Kidney glomerular epithelial cell (primary cell): ENCODE measurements at places on chromosomes 4 and X.
A peak's percentile ranks its signal among the peaks of the same experiment; 100 is the strongest.

GRCh38 chr4:6527683-6528595 lies 47.0 kb upstream of the MAN2B2 start:
- no peak for DNase-seq

DNA sequence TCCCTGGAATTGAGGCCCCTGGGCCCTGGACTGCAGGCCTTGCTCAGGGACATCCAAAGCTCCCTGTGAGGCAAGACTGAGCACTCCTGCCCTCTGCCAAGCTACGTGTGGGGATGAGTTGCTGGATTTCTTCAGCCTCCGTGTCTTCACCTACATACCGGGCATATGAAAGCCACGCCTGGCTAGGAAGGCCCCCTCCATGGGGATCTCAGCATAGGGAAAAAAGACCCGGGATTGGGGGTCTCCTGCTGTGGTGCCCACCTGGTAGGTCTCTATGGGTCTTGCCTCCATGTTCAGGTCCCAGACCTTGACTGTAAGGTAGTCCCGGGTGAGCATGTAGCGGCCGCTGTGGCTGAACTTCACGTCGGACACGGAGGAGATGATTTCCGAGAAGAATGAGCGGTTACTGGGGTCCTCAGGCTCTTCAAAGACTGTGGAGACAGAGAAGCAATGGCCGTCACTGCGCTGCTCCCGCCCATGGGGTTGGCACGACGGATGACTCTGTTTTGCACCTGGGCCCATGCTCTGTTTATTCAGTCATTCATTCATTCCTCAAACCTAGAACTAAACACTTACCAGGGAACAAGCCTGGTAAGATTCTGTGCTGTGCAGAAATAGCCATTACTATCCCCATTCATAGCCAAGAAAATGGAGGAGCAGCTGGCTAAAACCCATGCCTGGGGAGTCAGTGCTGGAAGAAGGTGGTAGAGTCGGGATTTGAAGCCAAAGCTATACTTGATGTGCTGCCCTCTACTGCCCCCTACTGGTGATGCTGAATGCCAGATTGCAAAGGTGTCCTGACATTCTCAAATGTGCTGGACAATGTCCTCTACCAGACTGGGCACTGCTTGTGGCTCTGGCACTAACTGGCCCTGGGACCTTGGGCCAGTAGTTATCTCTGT lies 63.9 kb downstream of the WFS1 start:
- DNase-seq = no peak

- no peak for DNase-seq
These were observed 12.5 kb upstream of the G3BP2 start for GRCh38 chr4:75685546-75686189.

DNA sequence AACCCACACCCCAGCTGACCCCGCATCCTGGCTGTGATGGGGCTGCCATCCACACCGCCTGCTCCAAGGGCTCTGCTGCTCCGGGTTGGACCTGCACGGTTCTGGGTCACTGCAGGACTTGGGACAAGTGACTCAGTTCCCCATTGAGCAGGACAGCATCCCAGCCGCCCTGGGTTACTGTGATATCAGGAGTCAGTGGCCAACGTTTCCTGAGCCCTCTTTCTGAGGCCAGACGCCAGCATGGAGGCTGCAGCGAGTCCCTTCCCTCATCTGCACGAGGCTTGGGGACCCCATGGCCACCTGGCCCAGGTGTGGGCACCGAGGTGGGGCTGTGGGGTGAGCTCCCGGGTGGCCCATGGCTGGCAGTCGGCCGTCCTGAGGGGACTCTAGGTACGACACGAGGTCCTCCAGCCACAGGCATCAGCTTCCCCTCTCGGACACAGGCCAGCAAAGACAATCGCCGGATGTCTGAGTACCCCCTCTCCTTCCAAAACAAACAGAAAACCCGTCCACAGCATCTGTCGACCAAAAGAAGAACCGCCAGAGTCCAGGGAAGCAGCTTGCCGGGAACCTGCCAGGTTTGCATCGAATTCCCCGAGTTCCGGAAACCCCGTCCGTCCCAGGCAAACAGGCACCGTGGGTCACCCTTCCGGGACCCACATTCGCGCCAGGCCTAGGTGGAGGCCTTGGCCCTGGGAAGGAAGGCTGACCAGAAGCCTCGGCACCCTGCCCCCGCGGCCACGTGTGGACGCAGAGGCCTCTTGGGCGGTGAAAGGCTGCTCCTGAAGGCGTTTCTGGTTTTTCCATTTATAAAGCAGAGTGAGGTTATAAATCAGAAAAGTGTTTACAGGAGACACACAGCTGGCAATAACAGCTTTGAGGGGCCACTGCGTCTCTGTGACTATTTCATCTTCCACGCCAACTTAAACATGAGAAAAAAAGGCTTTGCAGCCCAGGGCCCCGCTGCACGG lies 136.0 kb downstream of the FAM53A start:
- DNase-seq = no peak

- peak; percentile 73 for DNase-seq
These were observed 215.3 kb upstream of the TTC29 start for GRCh38 chr4:147160908-147161513.

DNA sequence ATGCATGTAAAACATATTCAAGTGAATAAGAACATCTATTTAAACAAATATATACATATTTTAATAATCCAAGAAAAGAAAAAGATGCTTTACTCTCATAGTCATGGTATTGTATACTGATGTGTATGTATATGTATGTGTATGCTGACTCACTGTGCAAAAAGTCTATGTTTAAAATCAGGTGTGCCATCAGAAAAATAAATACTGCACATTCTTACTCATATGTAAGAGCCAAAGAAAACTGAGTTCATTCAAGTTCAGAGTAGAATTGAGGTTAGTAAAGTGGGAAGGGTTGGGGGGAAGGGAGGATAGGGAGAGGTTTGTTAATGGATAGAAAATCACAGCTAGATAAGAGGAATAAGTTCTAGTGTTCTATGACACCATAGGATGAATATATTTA lies 403.9 kb upstream of the SMIM31 start:
- DNase-seq = no peak

DNA sequence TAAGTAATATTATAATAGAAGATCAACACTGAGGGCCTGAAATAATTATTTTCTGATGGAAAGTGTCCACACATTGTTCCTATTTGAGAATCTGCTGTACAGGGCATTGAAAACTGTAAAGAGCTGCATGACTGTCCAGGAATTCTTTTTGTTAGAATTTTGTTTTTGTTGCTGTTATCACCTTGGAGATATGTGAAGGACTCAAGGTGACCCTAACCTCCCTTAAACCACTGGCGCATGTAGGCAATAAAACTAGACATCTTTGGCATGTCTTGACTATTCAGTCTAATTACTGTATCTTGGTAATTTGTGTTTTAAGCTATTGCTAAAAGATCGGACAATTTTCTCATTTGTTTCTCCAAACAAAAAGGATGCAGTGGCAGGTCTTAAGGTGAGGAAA lies 55.5 kb upstream of the SMIM10 start:
- peak; percentile 65 for DNase-seq

GRCh38 chrX:98506907-98507306 lies 1623.2 kb downstream of the RPA4 start:
- no peak for DNase-seq

DNA sequence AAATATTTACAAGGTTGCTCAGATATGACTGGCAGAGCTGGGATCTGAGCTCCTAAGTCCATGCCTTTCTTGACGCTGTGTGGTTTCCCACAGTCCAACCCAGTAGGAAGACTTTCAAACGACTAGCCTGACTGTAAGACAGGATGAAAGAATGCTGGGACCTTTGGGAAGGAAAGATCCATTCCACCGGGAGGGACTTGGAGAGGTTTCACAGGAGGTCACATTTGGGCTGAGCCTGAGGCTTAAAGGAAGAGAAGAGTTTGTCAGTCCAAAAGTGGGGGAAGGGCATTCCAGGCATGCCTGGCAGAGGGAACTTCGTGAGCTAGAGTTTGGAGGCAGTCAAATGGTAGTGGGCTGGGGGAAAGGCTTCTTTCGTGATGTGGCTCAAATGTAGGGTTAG lies 1.5 kb downstream of the STARD8 start:
- DNase-seq = no peak

DNA sequence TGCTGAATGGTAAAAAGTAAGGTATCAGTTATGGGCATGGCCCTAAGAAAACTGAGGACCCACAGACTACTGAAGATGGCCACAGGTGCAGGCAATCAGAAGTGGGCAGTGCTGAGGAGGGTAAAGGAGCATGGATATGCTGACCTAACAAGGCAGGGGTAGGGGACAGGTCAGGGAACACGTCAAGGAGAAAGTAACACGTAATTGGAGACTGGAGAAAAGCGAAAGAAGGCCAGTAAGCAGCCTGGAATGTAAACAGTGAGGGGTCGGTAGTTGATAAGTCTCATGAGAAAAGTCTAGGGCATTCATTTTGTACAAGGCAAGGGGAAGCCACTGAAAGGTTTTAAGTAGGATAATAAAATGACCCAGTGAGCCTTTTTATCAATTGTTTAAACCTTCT lies 153.3 kb downstream of the PRDM5 start:
- peak; percentile 57 for DNase-seq

DNA sequence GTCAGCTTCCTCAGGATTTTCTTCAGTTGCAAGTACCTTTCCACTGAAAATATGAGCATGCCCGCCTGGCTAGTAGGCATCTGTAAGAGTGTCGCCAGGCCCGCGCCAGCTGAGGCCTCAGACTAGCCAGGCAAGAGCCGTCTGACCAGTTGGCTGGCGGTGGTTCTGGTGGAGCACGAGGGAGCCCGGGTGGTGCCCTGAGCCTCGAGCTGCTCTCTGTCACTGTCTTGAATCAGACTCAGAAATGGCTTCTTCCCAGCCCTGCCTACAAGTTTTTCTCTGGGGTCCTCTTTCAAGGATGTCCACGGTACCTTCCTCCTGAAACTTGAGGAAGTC lies 11.9 kb downstream of the GRPEL1 start:
- no peak for DNase-seq

DNA sequence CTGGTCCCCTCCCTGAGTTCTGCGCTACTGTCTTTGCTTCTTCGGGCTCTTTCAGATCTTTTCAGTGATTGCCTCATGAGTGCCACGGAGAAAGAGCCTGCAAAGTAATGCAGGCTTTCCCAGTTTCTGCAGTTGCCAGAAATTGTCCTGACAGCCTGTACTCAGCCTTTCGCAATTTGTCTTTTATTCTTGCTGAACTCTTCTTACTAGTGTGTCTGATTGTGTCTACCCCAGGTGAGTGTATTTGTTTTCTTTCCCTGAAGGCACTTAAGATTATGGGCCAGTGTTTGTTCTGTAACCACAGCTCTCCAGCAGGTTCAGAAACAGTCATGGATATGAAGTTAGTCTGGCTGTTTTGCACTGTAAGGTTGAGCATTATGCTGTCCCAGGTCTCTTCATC lies 47.1 kb downstream of the FAM193A start:
- DNase-seq = peak; percentile 32

GRCh38 chr4:16199093-16199492 lies 27.2 kb downstream of the TAPT1 start:
- peak; percentile 25 for DNase-seq

- no peak for DNase-seq
These were observed 3.4 kb downstream of the OGT start for GRCh38 chrX:71536285-71536684.
